ENCODE measurements at places on chromosomes 16 and 17.

DNA sequence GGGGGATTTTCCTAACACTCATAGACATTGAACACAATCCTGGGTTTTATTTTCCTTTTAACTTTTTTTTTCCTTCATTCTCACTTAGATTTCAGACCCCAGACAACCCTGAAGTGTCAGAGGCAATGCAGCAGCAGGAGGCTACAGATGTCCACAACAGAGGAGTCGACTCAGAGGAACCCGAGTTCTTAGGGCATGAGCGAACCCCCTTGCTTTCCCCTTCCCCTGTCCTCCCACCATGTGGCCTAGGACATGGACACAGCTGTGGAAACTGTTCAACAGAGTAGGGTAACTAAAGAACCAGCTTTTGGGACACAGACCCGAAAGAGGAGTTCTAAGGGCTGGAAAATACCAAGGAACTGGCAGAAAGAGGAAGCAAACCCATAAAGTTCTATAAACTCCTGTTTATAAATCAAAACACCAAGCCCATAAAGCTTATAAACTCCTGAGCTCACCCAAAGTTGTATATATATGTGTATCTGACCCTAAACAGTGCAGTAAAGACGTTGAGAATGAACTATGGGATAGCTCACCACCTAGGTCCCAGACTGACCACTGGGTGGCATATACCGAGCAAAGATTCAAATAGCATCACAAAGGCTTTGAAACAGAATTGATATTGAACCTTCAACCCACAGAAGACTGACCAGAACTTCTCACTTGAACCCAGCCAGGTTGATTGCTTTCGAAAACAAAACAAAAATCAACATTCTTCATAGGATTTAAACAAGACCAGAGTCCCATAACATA, 33.9 kb downstream of the CMTM4 start:
- no peak for DNase-seq

GRCh38 chr16:66605979-66606751, 1.7 kb downstream of the CMTM3 start:
- no peak for DNase-seq

DNA sequence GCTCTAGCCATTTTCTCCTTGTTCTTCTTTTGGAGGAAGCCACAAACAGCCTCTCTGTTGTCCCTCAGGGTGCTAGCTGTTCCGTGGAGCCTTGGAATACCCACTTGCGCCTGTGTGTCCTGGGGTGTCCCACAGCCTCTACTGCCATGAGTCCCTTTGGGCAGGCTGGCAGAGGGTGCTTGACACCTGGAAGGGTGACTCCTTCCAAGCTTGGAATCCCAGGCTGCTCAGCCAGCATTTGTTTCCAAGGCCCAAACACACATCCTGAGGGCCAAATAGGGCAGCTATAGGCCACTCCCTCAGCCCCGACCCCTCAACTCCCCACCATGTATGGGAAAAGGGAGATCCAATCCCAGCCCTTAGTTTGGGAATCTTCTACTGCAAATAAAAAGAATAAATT, 14.9 kb downstream of the ZNHIT3 start:
- DNase-seq = no peak

GRCh38 chr16:49851468-49851787, 4.5 kb downstream of the ZNF423 start:
- no peak for DNase-seq

DNA sequence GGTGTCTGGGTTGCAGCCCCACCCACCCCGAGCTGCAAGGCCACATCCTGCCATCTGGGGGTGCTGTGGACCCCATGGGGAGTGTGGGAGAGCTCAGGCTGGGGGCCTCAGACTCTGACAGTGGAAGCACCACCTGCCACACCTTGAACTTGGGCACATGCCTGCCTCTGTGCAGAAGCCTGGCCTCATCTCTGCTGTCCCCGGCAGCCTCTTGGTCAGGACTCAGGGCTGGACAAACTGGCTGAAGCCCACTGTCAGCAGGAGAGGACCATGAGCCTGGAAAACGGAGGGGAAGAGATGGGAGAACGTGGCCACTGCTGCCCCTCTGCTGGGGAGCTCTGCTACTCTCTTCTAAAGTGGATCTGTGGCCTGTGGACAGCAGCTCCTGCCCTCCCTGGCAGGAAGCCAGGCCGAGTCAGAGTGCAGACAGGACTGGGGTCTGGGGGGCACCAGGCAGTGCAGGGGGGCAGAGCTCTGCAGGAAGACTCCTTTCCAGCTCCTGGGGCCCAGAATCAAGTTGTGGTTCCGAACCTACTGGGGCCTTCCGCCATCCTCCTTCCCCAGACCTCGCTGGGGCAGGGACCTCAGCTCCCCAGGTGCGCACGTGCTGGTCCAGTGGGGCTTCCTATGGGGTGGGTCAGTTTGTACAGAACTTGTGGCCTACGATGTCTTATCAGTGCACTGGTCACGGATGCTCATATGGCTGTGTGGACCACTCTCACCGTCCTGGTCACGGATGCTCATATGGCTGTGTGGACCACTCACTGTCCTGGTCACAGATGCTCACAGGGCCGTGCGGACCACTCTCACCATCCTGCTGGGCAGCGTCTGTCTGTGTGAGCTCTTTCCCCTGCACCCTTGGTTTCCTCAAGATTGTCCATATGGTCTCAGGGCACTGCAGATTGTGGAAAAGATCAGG, 207.7 kb downstream of the LAT start:
- no peak for DNase-seq

- DNase-seq = peak; percentile 58
These were observed 504 bp downstream of the SRSF1 start for GRCh38 chr17:58006560-58006923.

DNA sequence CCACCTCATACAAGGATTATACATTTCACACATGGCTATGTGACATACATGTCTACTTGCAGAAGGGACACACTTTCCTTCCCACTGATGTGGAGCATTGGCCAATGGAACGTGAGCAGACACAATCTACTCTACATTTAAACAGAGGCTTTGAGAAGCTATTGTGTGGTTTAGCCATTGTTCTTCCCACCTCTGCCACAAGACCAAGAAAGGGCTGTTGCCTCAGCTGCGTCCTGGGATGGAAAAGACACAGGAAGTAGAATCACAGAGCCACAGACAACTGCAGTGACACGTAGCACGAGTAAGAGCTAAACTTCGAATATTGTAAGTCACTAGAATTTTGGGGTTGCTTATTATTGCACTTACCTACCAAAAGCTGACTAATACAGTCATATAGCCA, 33.3 kb downstream of the PRKCB start:
- DNase-seq = no peak

GRCh38 chr16:72467157-72467759, 295.3 kb upstream of the PMFBP1 start:
- no peak for DNase-seq

- DNase-seq = no peak
These were observed 16.1 kb upstream of the GPRC5C start for GRCh38 chr17:74415608-74416396.

- no peak for DNase-seq
These were observed 17.5 kb downstream of the WWOX start for GRCh38 chr16:78116946-78117345.

DNA sequence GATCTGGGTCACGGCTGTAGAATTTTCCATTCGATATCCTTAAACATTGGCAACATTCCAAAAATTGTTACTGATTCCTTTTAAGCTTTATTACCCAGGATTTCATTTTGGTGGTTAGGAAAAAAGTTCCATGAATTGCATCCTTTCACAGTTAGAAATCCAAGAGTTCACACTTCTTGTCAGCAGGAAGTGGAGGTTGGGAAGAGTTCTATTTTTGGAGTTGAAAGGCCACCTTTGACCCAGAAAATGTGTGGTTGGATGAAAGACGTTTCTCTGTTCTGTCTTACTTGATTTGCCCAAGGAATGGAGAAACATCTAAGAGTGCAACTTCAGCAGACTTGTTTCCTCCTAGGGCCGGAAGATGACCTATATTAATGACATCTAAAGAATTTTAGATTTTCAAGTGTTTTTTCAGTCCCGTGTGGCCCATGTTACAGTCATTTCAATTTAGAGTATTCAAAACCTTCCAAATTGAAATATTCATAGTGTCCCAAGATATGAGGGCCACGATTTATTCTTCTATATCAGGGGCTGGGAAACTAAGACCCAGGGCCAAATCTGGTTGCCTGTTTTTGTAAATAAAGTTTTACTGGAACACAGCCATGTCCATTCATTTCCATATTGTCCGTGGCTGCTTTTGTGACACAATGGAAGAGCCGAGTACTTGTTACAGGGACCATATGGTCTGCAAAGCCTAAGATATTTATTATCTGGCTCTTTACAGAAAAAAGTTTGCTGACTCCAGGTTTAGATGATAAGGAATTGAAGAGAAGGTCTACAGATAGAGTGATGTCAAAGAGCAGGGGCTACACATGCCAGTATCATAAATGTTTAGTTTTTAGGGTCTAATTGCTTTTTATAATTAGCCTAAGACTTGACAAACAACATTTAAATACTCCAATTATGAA, 50.2 kb downstream of the CDK5R1 start:
- DNase-seq = peak; percentile 22

- no peak for DNase-seq
These were observed 60.6 kb downstream of the BEAN1 start for GRCh38 chr16:66487580-66488275.

DNA sequence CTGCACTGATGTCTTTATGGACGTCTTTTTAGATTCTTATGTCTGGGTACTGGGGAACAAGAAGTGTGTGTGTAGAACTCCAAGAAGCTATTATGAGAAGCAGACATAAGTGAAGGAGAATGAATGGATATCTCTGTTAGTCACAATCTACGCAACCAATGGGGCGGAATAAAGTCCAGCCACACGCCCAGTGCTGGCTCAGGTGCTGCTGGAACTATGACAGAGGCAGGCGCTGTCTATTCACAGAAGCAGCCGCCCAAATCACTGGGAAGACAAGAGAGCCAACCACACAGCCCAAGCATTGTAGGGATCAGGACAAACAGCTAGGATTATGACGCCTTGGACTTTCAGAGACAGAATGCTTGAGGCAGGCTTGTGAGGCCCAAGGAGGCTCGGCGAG, 43.9 kb upstream of the ICAM2 start:
- DNase-seq = no peak

DNA sequence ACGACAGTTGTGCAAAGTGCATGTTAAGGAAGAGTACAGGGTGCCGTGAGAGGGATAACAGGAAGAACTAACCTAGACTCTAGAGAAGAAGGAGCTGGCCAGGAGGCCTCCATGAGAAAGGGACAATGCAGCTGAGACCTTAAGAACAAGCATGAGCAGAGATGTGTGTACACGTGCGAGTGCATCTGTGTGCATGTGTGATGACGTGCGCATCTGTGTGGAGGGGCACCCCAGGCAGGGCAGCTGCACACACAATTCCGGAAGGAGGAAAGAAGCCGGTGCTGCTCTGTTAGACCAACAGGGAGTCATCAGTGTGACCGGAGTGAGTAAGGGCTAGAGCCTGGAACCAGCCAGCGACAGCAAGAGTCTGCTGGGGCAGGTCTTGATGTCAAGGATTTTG, 7.6 kb upstream of the KIF19 start:
- DNase-seq = no peak

- DNase-seq = no peak
These were observed 29.7 kb upstream of the GFOD2 start for GRCh38 chr16:67748834-67749233.

GRCh38 chr16:20129375-20129774, 55.7 kb upstream of the GPR139 start:
- DNase-seq = no peak

GRCh38 chr17:50848039-50848438, 12.7 kb downstream of the WFIKKN2 start:
- no peak for DNase-seq

DNA sequence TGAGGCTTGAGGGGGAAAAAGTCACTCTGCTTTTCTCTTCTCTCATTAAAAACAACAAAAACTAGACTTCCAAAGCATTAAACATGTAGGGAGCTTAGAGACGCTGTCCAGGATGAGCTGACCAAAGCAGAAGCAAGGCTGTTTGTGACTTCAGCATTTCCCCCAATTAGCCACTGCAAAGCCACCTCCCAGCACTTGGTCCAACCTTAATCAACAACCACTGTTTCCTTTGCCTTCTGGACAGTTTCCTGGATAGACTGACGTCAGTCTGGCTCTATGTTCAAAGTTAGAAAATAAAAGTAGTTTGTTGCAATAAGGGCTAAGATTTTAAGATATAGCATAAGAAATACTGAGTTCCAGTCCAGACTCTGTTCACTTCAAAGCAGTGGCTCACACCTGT, 3.1 kb downstream of the TMEM231 start:
- DNase-seq = no peak

- DNase-seq = no peak
These were observed 560.6 kb downstream of the CDH13 start for GRCh38 chr16:83187405-83187804.

GRCh38 chr17:11578998-11579397, 19.3 kb upstream of the DNAH9 start:
- peak; percentile 44 for DNase-seq

Data from skin of body (tissue), 3 donors.